Muscle of arm (tissue), 14 donors: ENCODE measurements at places on chromosomes 12 and 14.
A peak's percentile ranks its signal among the peaks of the same experiment; 100 is the strongest.

DNA sequence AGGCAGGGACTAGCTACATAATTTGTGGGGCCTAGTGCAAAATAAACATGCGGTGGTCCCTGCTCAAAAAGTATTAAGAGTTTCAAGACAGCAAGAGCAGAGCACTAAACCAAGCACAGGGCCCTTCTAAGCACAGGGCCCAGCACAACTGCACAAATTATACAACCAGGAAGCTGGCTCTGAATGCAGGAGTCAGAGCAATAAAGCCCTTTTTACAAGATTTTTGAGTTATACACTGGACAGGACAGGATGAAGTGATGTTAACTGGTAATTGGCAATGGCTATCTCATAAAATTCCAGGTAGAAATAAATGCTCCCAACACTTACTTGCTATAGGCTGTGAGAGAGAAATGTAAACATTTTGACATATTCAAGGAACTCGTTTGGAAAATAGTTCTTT, 86.2 kb upstream of the GPHB5 start:
- no peak for DNase-seq

GRCh38 chr14:103519837-103520212, 2.8 kb downstream of the CKB start:
- DNase-seq: no peak

GRCh38 chr14:81427348-81428058, 27.4 kb upstream of the STON2 start:
- no peak for DNase-seq

GRCh38 chr14:55301437-55302121, 30.4 kb downstream of the FBXO34 start:
- DNase-seq: no peak

GRCh38 chr12:108302016-108302402, 37.1 kb downstream of the CMKLR1 start:
- no peak for DNase-seq

GRCh38 chr12:59859171-59859510, 263.3 kb downstream of the SLC16A7 start:
- peak; percentile 61 for DNase-seq

GRCh38 chr12:79964100-79964627, 29.3 kb upstream of the PPP1R12A start:
- DNase-seq: no peak

DNA sequence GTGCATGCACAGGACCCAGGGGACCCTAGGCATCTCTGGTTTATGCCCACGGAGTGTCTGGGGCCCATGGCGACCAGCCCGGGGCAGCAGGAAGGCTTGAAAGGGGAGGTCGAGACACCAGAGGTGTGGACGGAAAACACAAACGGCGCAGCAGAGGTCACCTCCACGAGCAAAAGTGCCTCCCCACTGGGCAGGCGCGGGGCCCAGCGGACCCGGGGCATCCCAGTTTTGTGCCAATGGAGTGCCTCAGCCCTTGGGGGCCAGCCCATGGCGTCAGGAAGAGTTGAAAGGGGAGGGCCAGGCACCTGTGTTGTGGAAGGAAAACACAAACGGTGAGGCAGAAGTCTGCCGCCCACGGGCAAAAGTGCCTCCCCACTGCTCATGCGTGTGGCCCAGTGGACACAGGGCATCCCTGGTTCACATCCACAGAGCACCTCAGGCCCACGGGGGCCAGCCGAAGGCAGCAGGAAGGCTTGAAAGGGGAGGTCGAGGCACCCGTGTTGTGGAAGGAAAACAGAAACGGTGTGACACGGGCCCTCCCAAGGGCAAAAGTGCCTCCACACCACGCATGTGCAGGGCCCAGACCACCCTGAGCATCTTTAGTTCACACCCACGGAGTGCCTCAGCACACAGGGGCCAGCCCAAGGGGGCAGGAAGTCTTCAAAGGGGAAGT, 378.8 kb downstream of the ALG10 start:
- no peak for DNase-seq

- DNase-seq: no peak
These were observed 723 bp upstream of the LRP10 start for GRCh38 chr14:22870811-22871223.

DNA sequence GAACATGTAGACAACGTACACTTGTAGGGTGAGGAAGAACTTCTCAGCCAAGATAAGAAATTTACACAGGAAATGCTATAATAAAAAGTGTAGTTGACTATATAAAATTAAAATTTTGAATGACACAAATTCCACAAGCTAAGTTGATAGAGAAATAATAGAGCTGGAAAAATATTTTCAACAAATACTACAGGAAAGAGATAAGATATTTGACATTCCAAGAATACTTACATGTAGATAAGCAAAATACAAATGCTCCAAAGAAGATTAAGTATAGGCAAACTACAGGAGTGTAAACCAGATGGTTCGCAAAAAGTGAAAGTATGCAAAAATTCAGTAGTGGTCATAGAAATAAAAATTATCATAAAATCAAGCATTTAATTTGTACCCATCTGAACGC, 49.2 kb upstream of the ANP32D start:
- DNase-seq: no peak

DNA sequence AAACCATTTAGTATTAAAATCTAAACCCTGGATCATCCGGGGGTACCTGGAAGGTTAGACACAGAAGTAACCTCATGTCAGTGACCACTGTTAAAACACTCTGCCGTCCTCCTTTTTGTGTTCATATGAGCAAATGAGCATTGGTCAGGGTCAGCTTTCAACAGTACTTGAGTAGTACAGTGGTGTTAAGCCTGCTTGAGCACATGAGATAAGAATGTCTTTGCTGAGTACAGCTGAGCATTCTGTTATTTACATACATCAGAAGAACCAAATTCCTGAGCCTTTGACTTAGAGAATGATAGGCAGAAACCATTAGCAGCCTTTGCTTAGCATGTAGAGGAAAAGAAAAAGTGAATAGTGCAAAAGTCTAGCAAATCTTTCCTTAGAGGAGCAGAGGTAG, 38.6 kb upstream of the LRTM2 start:
- DNase-seq: no peak

GRCh38 chr12:32583534-32583933, 95.6 kb upstream of the DNM1L start:
- DNase-seq: no peak

- no peak for DNase-seq
These were observed 29.3 kb downstream of the NIN start for GRCh38 chr14:50801706-50802105.

GRCh38 chr12:103698752-103699560, 111.9 kb downstream of the STAB2 start:
- DNase-seq: no peak

GRCh38 chr14:103529383-103530365, 678 bp downstream of the TRMT61A start:
- DNase-seq: no peak

- no peak for DNase-seq
These were observed 666.6 kb downstream of the NRXN3 start for GRCh38 chr14:78836777-78837176.

DNA sequence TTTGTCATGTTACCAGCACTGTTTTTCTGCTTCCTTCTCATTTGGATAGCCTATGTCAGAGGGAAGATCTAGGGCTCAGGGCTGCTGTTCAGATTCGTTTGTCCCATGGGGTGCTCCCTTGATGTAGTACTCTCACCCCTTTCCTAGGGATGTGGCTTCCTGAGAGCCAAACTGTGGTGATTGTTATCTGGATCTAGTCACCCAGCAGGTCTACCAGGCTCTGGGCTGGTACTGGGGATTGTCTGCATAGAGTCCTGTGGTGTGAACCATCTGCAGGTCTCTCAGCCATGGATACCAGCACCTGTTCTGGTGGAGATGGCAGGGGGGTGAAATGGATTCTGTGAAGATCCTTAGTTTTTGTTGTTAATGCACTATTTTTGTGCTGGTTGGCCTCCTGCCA, 5.5 kb upstream of the SERPINA11 start:
- no peak for DNase-seq

GRCh38 chr12:109871668-109872314, 8.6 kb downstream of the GLTP start:
- no peak for DNase-seq

GRCh38 chr12:49014547-49014946, 4.0 kb downstream of the PRKAG1 start:
- DNase-seq: no peak

DNA sequence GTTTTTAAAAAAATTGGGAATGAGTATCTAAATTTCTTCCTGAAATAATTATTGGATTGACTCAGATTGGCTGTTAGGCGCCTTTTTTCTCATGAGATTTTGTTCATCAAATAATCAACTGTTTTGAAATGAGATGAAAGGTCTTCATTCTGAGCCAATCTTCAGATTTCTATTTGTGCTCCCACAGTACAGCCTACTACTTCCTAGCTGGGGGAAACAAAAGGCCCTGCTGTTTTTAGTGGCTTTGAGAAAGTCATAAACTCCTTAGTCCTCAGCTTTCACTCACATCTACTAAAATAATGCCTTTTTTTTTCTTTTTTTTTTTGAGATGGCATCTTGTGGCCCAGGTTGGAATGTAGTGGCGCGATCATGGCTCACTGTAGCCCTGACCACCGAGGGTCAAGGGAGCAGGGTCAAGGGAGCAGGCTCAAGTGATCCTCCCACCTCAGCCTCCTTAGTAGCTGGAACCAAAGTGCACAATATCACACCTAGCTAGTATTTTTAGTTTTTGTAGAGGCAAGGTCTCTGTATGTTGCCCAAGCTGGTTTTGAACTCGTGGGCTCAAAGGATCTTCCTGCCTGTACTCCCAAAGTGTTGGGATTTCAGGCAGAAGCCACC, 15.2 kb downstream of the NACA start:
- DNase-seq: no peak

- DNase-seq: no peak
These were observed 144.0 kb upstream of the PLEKHG7 start for GRCh38 chr12:92558806-92559205.

DNA sequence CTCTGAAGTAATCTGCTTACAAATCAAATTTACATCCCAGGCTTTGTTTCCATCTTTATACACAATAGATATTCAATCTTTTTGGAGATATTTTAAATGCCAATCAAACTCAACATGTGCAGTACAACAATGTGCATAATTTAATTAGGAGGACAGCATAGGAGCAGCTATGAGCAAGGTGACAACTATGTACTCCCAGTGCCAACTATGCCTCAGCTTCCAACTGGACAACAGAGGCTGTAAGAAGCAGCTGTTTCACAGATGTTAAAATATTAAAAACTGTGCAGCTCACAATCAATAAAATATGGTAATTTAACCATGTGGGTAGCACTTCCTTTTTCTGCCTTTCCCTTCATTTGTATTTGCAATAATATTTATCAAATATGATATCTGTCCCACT, 99.9 kb downstream of the ST8SIA1 start:
- no peak for DNase-seq

DNA sequence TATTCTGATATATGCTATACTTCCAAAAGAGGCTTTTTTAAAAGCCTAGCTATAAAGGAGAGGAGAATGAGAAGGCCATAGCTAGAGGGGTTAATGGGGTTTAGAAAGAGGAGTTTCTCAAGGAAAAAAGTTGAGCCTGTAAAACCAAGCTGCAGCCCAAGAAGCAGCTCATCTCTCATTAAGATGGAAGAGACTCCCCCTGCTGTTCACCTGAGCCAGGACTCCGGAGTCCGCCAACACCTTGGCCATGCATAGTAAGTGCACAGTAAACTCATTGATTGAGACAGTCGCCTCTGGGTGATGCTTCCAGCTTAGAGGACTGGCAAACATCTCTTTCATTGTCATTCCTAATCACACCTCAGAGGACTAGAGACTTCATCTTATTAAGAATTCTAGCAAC, 46.2 kb downstream of the ANO2 start:
- DNase-seq: no peak

- DNase-seq: no peak
These were observed 211.8 kb downstream of the LRRK2 start for GRCh38 chr12:40436564-40436963.

GRCh38 chr14:85471156-85471555, 58.8 kb upstream of the FLRT2 start:
- no peak for DNase-seq

DNA sequence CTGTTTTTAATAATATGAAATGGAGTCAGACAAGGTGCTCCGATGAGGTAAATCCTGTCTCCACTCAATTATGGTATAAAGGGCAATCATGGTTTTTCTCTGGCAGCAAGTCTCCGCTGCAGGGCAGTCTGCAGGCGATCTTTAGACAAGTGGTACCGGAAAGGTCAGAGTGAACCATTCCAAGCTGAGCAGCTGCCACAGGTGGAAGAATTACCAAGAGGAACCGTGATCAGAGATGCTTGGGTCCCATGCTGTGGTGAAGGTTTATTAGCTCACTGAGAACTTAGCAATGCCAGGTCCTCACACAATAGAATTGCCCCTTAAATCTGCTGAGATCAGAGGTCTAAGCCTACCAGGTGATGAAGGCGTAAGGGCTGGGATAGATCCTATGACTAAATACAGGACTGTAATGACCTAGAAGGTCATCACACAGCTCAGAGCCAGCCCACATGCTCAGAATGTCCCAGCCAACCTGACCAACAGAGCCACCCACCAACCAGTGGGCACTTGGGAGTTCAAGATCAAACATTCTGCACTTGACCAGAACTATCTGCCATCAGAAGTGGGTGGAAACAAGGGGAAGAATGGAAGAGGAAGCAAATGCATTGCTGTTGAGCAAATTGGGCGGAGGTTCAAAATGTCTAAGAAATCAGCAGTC, 175.2 kb upstream of the BCL2L14 start:
- no peak for DNase-seq

- no peak for DNase-seq
These were observed 85.4 kb upstream of the TMEM260 start for GRCh38 chr14:56494167-56494566.
